Sigmoid colon (tissue), 7 donors: ENCODE measurements at places on chromosomes 7 and 10.

DNA sequence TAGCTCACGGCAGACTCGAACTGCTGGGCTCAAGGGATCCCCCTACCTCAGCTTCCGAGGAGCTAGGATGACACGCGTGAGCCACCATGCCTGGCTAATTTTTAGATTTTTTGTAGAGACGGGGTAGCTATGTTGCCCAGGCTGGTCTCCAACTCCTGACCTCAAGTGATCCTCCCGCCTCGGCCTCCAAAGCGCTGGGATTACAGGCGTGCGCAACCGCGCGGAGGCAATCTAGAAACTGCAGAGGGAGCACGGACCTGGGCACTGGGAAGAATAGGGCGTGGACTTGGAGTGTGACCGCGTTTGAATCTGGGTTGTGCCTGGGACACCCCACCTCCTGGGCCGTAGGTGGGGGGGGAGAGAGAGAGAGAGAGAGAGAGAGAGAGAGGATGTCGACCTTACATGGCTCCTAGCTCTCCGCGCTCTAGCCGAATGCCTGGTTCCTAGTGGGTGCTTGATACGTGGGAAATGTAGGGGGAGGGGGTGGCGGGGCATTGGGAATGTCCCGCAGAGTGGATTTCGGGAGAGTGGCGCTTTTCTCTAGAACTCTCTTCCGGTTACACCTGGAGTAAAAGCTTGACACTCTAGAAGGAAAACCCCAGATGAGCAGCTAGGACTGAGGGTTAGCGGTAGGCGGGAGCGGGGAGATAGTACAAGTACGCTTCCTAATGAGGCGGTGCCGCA is 1.2 kb upstream of the MAP3K8 start:
- peak; percentile 70 for DNase-seq

DNA sequence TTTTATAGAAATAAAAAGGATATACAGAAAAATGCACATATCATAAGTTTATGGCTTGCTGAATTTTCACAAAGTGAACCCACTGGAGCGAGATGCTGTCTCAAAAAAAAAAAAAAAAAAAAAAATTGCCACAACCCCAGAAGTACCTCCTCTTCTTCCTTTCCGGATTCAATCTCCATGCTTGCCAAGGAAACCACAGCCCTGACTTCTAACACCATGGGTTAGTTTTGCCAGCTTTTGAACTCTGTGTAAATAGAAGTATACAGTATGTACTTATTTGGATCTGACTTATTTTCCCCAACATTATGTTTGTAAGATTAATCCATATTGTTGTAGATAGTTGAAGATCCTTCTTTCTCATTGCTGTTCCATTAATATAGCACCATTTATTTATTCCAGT is 40.0 kb downstream of the FANK1 start:
- DNase-seq = no peak

DNA sequence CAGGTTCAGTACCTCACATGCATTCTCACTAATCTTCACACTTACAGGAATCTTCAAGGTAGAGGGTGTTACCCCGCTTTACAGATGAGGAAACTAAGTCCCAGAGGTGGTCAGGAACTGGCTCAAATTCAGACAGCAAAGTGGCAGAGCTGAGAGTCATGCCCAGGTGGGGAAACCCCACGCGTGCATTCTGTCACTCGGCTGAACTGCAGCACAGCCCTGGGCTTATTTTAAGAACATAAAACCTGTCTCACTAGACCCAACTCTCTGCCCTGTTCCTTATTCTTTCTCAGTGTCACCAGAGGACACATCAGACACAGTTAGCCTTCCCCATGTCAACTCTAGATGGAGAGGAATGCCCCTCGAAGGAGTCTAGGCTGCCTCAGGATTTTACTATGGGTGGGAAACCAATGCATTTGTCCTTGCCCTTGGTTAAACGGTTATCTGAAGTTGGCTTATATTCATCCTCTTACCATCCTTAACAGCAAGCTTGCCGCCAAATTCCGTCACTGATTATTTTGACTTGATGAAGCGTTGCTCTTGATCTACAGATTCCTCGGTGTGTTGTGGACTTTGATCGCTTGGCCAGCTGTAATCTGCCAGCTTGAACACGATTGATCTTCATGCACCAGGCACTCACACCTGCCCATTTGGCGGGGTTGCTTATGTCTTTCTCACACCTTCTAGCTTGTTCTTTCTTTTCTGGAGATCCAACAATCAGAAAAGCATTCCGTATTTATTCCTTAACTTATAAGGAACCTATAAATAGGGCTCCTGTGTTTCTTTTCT is 627.9 kb downstream of the SDK1 start:
- DNase-seq = no peak

GRCh38 chr10:98055841-98056516 is 25.6 kb upstream of the CRTAC1 start:
- no peak for DNase-seq

- DNase-seq = no peak
These were observed 50.7 kb upstream of the CABCOCO1 start for GRCh38 chr10:61612009-61612408.

DNA sequence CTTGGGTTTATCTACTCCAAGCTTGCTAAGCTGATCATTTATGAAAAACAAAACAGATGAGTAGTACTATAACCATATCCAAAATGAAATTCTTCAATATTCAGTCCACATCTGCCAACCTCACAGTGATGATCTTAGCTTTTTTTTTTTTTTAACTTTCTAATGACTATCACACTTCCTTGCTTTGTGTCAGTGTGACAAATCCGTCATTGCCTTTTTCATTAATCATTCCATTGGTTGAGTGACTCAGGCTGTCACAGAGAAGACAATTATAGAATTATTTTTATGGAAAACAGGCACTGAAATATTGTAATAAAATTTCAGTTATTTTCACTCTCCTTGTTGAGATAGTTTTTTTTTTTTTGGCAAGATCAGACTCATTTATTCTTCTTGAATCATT is 70.7 kb downstream of the CPVL start:
- DNase-seq = no peak
